Renal cortex interstitium (tissue), 15 donors: ENCODE measurements at places on chromosomes 6 and 20.

DNA sequence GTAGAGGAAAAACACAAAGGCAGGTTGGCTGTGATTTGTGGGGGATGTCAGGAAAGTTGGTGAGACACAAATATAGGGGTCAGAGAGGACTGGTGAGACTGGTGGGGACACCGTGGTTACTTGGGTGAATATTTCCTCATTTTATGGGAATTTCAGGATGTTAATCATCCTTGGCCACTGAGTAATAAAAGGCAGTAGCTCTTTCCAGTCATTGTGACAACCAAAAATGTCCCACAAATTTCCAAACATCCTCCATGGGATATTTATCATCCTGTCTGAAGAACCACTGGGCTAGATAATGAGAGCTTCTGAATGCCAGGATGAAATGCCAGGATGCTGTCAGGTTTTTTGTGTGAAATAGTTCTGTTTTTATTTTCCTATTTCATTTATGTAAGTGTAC, 374.1 kb downstream of the CD109 start:
- DNase-seq = no peak

DNA sequence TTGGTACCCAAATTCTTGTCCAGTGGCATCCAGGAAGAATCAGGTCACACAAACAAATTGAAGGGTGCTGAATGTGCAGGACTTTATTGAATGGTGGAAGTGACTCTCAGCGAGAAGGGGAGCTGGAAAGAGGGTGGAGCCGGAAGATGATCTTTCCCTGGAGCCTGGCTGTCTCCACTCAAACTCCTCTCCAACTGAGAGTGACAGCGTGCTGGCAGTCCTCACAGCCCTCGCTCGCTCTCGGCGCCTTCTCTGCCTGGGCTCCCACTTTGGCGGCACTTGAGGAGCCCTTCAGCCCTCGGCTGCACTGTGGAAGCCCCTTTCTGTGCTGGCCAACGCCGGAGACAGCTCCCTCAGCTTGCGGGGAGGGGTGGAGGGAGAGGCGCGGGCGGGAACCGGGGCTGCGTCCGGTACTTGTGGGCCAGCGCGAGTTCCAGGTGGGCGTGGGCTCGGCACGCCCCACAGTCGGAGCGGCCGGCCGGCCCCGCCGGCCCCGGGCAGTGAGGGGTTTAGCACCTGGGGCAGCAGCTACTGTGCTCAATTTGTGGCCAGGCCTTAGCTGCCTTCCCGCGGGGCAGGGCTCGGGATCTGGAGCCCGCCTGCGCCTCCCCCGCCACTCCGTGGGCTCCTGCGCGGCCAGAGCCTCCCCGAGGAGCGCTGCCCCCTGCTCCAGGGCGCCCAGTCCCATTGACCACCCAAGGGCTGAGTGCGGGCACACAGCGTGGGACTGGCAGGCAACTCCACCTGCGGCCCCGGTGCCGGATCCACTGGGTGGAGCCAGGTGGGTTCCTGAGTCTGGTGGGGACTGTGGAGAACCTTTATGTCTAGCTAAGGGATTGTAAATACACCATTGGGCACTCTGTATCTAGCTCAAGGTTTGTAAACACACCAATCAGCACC, 26.7 kb upstream of the MBOAT1 start:
- DNase-seq = no peak

GRCh38 chr6:105424175-105424783, 21.4 kb upstream of the PREP start:
- no peak for DNase-seq

GRCh38 chr6:124798942-124799496, 163.2 kb upstream of the RNF217 start:
- no peak for DNase-seq

- no peak for DNase-seq
These were observed 160.6 kb downstream of the IBTK start for GRCh38 chr6:82086944-82087343.

- no peak for DNase-seq
These were observed 733.6 kb upstream of the MAN1A1 start for GRCh38 chr6:120083186-120083585.
